Activated CD8-positive, alpha-beta T cell treated with anti-CD3 and anti-CD28 coated beads, Interleukin-2, amount 10 ng/mL, durations not matched to agents 7 days and 5 days (primary cell): ENCODE measurements at places on chromosomes 13 and 19.
A peak's percentile ranks its signal among the peaks of the same experiment; 100 is the strongest.

DNA sequence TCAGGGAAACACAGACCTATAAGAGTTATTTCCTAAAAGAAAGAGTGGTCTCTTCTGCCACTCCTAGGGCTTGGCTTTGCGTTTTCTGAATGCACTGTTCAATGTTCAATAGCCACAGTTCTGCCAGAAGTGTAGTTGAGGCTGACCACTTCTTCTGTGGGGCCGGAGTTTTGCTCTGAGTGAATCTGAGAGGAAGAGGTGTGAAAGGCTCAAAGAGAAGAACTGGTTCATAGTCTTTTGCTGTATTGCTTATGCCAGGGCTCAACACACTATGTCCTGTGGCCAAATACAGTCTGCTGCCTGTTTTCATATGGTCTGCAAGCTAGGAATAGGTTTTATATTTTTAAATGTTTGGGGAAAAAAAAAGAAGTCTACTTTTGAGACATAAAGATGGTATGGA lies 128.2 kb downstream of the STOML3 start:
- DNase-seq, result no peak

DNA sequence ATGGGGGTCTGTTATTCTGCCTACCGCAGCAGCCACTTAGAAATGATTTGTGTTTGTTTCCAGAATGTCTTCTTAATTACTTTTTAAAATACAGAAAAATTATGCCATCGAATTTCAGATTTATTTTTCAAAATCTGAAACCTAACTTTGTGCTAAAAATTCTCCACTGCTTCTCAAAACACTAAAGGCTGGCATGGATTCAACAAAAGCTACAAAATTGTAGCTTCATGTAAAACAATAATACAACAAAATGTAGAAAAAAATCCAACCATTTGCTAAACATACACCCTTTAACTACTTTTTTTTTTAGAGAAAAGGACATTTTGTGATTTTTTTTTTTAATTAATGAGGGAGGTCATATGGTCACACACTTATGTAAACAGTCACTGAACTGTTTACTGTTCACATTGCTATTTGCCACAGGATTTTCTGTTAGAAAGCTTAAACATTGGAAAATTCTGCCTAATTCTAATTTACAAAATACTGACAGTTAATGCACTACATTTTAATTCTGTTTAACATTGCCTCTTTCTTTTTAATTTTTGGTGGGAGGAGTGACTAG lies 606.6 kb downstream of the DCT start:
- no peak for DNase-seq

GRCh38 chr13:51557875-51558612 lies 26.2 kb upstream of the WDFY2 start:
- DNase-seq, result no peak

- DNase-seq, result no peak
These were observed 8.5 kb downstream of the CYSLTR2 start for GRCh38 chr13:48662226-48662625.

GRCh38 chr13:25196971-25197370 lies 24.9 kb upstream of the AMER2 start:
- DNase-seq, result no peak

DNA sequence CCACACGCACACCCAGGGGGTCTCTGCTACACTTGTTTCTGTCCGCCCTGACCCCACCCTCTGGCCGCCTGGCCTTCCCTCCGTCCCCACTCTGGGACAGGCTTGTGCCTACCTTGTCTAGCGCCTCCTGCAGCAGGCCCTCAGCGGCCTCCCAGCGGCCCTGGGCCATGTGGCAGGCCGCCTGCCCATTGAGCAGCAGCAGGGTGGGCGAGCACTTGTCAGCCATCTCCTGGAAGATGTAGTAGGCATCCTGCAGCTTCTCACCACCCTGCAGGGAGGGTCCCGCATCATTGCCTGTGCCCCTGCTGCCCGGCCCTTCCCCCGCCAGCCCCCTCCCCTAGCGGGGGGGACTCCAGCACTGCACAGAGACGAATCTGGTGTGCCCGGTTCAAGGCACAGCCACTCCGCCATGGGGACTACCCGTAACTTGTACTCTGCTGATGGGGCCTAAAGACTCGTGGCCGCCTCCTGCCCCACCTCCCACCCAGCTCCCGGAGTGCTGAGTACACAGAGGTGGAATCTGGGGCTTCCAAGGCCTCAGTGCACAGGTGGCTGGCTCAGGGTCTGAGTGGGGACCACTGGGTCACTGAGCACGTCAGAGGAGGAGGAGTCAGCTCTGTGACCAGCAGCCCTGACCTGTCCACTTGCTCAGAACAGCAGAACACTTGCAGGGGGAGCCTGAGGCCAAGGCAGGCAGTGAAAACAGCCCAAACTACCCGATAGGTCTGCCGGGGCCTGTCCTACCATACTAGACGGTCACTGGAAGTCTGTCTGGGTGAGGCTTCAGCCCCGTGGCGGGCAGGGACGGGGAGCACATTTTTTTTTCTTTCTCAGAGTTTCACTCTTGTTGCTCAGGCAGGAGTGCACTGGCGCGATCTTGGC lies 7.4 kb upstream of the CERS1 start:
- DNase-seq, result no peak

- no peak for DNase-seq
These were observed 180.2 kb upstream of the TSC22D1 start for GRCh38 chr13:44756276-44756810.

- DNase-seq, result no peak
These were observed 290.5 kb downstream of the RFC3 start for GRCh38 chr13:34108410-34108809.

- no peak for DNase-seq
These were observed 459 bp upstream of the TMEM59L start for GRCh38 chr19:18612051-18612771.

- DNase-seq, result no peak
These were observed 25.6 kb downstream of the ZNF114 start for GRCh38 chr19:48295458-48295857.

DNA sequence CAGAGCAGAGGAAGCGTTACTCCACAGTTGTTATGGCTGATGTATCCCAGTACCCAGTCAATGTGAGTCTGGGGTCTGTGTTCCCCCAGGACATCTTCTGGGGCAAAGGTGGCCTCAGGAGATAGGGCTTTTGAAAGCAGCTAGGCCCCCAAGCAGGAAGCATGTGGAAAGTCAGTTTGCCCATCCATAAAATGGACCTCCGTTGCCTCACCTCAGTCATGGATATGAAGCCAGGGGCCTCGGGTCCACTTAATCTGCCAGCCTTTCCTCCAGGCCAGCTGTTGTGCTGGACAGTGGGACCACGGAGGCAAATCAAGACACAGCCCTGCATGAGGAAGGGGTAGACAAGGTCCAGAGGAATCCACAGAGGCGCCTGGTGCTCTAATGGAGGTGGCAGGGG lies 3.3 kb downstream of the EPS8L1 start:
- DNase-seq, result no peak

DNA sequence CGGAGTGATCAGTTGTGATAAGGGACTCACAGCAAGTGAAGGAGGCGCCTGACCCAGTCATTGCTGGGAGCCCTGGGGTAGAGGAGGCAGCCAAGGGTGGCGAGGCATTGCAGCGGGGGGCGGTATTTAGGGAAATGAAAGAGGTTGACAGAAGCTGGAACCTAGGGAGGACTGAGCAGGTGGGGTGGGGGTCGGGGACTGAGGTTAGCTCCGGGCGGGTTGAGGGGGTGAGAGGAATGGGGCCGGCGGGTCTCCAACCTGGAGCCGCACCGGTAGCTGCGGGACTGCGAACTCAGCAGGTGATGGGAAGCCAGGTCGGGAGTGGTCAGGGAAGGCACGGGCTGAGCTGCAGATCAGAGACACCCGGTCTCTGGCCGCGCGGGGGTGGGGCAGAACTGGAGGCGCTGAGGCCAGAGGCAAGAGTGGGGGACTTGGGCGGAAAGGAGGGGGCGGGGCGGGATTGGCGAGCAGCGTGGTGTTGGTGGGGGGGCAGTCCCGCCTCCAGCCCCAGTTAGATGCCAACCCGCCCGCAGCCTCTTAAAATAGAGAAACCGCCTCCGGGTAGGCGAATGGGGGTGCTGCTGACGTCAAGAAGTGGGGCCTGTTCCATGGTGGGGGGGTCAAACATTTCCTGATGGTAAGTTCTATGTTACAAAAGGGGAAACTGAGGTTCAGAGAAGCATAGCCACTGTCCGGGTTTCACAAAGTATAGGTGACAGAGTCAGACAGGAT lies 1.5 kb downstream of the MAST3 start:
- peak; percentile 56 for DNase-seq

DNA sequence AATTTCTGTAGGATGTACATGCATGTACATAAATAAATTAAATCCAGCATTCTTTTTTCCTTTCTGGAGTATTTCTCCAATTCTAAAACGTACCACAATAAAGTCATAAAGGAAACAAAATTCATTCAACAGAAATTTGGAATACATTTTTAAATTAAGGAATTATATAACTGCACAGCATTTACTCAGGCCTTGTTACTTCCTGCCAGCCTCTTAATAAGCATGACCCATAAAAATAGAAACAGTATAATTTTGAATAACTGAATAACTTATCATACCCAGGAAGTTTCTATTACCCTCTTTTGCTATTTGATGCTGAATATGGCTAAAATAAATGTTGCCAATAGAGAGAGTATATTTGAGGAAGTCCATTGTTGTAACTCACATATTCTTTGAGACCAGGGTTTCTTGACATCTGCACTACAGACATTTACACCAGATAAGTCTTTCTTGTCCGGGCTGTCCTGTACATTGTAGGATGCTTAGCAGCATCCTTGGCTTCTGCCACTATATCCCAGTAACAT lies 178.2 kb downstream of the KLF12 start:
- DNase-seq, result no peak

GRCh38 chr13:44801990-44802389 lies 187.3 kb downstream of the NUFIP1 start:
- DNase-seq, result no peak

DNA sequence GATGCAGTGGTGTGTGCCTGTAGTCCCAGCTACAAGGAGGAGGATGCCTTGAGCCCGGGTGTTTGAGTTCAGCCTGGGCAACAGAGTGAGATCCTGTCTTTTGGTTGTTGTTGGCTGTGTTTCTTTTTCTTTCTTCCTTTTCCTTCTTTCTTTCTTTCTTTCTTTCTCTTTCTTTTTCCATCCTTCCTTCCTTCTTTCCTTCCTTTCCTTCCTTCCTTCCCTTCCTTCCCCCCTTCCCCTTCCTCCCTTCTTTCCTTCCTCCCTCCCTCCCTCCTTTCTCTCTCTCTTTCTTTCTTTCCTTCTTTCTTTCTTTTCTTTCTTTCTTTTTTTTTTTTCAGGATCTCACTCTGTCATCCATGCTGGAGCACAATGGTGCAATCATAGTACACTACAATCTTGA lies 46.5 kb upstream of the SIN3B start:
- no peak for DNase-seq

- DNase-seq, result no peak
These were observed 203.4 kb upstream of the ZNF507 start for GRCh38 chr19:32141840-32142511.

- no peak for DNase-seq
These were observed 1.8 kb downstream of the APOC4 start for GRCh38 chr19:44943801-44944249.

DNA sequence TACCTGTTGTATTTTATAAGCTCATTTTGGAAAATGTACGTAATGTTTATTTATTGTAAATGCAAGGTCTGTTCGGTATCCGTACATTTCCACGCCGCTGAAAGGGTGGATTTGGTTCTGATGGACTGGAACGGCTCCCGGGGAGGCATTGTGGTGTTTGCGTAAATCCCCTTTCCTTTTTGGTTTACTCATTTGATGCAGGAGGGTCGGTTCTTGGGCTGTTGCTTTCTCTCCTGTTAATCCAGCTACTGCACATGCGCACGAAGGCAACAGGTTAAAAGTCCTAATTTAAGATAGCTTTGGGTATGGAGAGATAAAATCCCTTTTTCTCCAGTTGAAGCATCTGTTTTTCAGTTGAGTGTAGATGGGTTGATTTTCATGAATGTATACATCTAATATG lies 224.4 kb downstream of the TM9SF2 start:
- no peak for DNase-seq

DNA sequence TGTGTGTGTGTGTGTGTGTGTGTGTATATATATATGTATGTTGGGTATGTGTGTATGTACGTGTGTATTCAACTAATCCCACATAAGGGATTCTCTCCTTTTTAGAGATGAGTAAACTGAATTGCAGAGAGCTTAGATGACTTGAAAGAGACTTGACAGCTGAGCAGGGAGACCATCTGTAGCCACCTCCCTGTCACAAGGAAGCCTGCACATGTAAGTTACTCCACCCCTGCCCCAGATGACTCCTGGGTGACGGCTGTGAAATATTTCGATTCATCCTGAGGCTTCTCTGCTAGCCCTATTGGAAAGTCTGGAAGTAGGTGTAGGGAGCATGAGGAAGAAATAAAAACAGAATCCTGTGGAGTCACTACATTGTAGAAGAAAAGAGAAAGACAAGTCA lies 480.4 kb downstream of the FOXO1 start:
- DNase-seq, result no peak

- no peak for DNase-seq
These were observed 62.3 kb upstream of the UQCRFS1 start for GRCh38 chr19:29275266-29275665.

GRCh38 chr19:28329429-28329828 lies 883.5 kb downstream of the UQCRFS1 start:
- no peak for DNase-seq

- no peak for DNase-seq
These were observed 182.4 kb upstream of the UFM1 start for GRCh38 chr13:38167164-38167822.

GRCh38 chr19:41694831-41695635 lies 7.0 kb upstream of the CEACAM7 start:
- no peak for DNase-seq

DNA sequence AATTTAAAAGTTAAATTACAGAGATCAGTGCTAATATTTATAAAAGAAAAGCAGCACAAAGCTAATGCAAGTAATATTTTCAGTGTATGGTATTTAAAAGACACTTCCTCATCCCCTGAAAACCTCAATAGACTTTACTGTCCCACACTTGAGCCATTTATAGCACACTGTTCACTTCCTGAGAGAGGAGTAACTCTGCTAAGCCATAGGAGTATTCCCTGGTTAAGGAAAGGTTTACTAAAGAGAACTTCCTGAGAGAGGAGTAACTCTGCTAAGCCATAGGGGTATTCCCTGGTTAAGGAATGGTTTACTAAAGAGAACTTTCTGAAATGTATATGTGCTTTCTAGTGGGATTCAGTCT lies 159.4 kb downstream of the NHLRC3 start:
- DNase-seq, result no peak

- no peak for DNase-seq
These were observed 3.7 kb downstream of the TMED1 start for GRCh38 chr19:10831987-10832938.

GRCh38 chr13:79860791-79861190 lies 379.8 kb downstream of the NDFIP2 start:
- no peak for DNase-seq
